ENCODE measurements at places on chromosomes 4 and X.
A peak's percentile ranks its signal among the peaks of the same experiment; 100 is the strongest.

DNA sequence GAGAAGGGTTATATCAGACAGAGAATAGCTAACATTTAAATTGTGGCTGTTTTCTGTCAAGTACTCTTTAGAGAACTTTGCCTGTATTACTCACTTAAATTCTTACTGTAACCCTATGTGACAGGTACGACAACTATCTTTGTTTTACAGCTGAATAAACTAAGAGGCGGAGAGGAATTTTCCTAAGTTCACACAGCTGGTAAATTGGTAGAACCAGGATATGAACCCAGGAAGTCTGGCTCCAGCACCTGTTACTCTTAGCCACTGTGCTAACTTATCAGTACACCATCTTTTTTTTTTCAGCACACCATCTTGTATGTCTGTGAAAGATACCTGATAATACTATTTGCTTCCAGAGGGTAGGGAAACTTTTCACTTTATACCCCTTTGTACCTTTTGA, 2.0 kb upstream of the SYP start:
- no peak for DNase-seq

GRCh38 chr4:68359508-68359907, 9.6 kb upstream of the YTHDC1 start:
- DNase-seq = peak; percentile 53

- no peak for DNase-seq
These were observed 11.2 kb upstream of the SHOX start for GRCh38 chrX:619451-619811.

GRCh38 chr4:75714704-75715103, 9.7 kb upstream of the USO1 start:
- no peak for DNase-seq

DNA sequence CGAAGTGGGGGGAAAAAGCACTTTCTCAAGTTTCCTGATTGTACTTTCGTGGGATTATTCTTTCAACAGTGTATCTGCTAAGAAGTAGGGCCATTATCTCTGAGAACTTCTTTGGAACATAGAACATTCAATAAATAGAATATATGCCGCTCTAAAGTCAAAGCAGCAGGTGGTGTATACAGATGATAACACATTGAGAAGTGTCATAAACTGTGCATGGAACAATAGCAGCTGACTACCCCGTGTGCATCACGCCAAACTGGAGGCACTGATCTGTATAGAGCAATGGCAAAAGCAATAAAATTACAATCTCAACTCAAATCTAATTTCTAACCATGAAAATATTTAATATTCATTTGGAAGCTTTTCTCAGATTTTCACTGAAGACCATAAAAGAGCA, 175.3 kb downstream of the DCTD start:
- DNase-seq = no peak

GRCh38 chr4:174434455-174434854, 87.8 kb downstream of the HPGD start:
- no peak for DNase-seq

GRCh38 chrX:10555846-10556245, 64.5 kb downstream of the MID1 start:
- DNase-seq = no peak

DNA sequence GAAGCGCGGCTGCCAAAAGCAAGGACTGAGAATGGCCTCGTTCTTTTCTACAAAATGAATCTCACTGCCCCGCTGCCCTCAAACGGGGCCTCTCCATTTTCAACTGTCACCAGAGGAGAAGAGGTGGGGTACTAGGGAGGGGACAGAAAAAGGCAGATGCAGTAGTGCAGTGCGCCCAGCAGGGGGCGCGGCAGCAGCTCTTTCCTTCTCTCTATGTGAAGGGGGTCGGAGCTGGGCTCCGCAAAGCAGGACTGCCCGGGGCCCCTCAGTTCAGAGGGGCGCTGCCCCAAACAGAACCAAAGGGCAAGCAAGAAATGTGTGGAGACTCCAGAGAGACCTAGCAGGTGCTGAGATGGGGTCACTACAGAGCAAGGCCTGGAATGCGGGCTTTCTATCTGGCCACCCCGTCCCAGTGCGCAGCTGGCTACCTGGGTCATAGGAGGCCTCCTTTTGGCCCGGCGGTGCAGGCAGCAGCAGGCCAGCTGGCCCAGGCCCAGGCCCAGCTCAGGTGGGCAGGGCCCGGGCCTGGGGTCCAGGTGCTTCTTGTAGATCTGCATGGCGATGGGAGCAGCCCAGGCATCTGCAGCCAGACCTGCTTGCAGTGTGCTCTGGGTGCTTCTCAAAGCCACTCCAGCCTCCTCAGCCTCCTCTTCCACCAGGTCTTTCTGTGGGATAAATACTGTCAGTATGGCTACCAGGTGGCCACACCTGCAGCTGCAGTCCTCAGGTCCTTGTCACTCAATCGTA, 5.9 kb downstream of the IRAK1 start:
- peak; percentile 29 for DNase-seq

DNA sequence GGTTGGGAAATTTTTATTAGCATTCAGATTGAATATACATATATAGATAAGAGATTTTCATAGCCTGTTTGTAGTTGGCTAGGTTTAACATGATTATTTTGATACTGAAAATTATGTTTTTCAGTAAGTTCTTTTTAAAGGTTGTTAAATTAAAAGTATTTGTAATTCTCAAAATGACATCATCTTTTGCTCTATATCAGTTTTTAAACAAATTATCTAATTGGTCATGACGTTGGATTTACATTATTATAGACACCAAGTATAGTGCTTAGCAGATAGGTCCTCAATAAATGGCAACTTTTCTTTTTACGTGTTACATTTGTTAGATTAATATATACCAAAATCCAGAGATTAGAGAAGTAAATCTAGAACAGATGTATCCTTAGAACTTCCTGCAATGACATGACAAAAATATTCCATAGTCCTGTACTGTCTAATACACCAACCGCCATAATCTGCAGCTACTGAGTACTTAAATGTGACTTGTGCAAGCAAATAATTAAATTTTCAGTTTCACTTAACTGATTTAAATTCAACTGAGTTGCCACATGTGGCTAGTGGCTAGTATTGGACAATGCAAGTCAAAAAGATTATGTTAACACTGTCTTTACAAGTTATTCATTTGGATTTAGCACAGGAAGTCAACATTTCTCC, 1613.1 kb upstream of the TENM3 start:
- no peak for DNase-seq

DNA sequence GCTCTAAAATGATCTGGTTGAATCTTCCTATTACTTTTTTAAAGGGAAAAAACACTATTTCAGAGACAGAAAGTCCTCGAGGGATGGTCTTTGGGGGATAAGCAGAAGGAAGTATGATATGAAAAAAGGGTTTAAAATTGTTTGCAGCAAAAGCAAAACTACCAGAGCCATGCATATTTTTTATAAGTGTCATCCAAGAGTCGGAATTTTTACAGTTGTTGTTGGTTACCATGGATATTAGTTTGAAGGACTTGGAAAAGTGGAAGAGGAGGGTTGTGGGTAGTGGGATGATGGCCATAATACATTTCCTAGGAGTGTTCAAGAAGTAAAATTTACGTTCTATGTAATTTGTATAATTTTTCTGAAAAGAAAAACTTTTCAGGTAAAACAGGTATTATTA, 134.4 kb downstream of the PCDH7 start:
- no peak for DNase-seq

GRCh38 chr4:40572692-40573310, 56.9 kb downstream of the RBM47 start:
- no peak for DNase-seq

DNA sequence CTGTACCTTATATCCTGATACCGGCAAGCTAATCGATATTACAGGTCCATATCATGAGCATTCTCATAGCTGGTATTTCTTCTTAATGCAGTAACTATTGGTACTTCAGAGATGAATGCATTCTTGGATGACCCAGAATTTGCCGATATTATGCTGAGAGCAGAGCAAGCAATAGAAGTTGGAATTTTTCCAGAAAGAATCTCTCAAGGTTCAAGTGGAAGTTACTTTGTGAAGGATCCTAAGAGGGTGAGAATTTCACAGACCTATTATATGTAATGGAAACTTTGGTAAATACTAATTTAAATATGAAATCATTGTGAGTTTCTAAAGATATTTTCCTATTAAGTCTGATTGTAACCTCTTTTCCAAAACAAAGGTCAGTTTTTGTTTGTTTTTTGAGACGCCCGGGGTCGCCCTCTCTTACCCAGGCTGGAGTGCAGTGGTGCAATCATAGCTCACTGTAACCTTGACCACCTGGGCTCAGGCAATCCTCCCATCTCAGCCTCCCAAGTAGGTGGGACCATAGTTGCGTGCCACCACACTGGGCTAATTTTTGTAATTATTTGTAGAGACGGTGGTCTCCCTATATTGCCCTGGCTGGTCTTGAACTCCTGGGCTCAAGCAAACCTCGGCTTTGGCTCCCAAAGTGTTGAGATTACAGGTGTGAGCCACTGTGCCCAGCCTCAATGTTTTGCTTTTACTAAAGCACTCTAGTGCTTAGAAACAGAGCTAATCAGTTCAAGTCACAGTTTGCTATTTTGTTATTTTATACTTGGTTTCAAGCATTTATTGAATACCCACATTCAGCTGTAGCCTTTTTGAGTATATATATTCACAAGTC, 18.6 kb downstream of the PI4K2B start:
- DNase-seq = no peak

- DNase-seq = peak; percentile 28
These were observed 9.5 kb downstream of the ENOX2 start for GRCh38 chrX:130893356-130894085.

DNA sequence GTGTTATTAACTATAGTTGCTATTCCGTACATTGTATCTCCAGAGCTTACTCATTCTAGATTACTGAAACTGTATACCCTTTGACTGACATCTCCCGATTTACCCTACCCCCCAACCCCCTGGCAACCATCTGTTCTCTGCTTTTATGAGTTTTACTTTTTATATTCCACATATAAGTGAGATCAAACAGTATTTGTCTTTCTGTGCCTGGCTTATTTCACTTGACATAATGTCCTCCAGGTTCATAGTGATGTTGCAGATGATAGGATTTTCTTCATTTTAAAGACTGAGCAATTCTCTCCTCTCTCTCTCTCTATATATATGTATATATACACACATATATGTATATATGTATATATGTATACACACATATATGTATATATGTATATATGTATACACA, 54.6 kb downstream of the CFAP299 start:
- DNase-seq = no peak

DNA sequence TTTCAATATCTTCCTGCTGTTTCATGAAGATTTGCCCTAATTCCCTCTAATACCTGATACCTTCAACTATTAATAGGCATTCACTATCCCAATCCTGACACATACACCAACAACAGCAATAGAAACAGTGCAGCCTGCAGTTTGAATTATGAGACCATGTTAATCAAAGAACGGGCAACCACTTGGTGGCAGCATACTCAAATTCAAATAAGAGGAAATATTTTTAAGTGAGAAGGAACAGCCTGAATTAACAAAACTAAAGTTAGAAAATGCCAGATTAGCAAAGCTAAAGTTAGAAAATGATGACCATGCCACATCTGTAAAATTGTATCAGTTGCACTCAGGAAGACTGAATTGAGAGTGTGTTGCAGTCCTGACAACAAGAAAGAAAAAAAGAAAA, 204.9 kb downstream of the SMARCA1 start:
- peak; percentile 27 for DNase-seq

- DNase-seq = peak; percentile 61
These were observed 133.6 kb upstream of the GIMD1 start for GRCh38 chr4:106502106-106502699.

DNA sequence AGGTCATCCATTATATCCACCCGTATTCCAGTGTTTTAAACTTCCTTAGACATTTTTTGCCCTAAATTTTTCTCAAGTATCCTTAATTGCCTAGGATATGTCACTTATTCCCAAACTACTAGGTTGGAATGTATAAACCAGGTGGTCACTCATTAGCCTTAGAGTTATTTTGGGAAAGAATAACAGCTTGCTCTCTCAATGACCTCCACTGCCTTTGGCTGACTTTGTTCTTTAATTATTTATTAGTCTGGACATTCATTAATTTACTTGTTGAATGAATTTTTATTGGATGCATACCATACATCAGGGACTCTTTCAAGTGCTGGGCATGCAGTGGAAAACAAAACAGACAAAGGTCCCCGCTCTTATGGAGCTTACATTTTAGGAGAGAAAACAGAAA, 609.3 kb upstream of the IGFBP7 start:
- DNase-seq = no peak

GRCh38 chr4:166658585-166658984, 575.7 kb downstream of the SPOCK3 start:
- no peak for DNase-seq

DNA sequence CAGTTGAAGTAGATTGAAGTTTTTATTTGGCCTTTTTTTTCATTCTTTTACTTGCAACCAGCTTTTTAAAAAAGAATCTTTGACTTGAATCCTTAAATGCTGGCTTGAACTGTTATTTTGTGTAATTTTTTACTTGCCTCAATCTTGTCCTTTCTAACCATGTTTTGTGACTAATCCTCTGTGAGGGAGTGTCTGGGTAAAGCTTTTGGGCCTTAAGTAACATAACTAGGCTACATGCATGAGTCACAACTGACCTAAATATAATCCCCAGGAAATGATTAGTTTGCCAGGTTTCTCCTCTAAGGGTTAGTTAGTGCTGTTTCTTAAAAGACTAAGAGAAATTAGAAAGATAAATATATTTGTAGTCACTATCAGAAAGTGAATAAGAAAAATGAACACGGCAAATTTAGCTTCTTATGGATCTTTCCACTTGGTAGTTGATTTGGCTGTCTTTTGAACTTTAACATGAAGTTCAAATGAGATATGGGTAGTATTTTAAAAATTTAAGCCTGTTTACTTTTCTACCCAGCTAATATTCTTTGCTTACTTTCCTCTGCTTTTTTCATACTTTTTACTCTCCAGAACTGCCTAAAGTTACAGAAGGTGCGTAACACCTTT, 13.0 kb downstream of the EXOC1 start:
- DNase-seq = peak; percentile 94

DNA sequence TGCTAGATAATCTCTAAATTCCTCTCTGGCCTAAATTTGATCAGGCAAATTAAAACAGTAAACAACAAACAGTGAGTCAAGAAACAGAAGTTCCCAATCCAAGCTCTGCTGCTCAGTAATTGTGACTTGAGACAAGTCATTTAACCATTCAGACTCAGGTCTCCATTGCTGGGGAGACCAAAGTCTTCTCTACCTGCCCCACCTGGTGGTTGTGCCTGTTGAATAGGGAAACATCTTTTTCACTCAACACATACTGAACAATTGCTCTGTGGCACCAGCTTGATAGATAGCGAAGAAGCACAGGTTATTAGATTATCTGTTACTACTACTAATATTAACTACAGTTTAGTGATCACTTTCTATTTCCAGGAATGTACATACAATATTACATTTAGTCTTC, 112.1 kb upstream of the EOLA2 start:
- no peak for DNase-seq

DNA sequence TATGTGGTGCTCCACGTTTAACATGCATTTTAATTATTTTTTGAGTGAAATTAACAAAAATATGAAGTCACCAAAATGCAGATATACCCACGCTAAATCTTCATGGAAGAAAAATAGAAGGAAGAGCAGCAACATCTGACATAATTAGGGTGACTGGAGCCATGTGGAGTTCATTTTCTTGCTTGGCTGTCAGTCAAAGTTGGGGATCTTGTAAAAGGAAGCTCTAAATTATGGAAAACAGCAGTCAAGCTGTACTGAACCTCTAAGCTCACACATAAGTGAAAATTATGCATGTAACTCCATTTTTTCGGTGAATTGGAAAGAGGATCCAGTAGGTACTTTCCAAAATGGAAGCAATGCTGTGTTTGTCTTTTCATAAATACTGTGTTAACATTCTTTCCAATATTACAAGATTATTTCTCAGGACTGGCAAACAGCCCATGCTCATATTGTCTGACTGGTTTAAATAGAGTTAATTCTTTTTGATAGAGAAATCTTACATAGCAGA, 9.7 kb upstream of the PDGFC start:
- no peak for DNase-seq

Measured in mesenchymal stem cell (in vitro differentiated cells and primary cell).